Posterior vena cava (tissue), 2 donors: ENCODE measurements at places on chromosomes 4 and X.

DNA sequence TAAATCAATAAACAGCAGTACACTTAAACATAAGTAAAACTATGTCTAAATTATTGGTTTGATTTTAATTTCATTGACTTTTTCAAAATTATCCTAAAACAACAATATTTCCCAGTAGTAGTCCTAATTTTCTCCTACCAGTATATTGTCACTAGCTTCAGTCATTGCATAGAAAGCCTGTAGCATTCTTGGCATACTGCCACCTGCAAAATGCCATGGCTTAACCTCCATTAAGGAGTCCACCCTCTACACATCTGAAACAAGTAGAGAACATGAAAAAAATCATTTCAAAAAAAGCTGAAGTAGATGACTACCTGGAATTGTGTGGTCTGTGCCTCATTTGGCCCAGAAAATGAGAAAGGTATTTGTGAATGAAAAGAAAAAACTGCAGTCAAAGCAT lies 348.5 kb downstream of the INPP4B start:
- no peak for DNase-seq

- DNase-seq: no peak
Observed at GRCh38 chr4:94957030-94957429, 199.3 kb downstream of the BMPR1B start.

DNA sequence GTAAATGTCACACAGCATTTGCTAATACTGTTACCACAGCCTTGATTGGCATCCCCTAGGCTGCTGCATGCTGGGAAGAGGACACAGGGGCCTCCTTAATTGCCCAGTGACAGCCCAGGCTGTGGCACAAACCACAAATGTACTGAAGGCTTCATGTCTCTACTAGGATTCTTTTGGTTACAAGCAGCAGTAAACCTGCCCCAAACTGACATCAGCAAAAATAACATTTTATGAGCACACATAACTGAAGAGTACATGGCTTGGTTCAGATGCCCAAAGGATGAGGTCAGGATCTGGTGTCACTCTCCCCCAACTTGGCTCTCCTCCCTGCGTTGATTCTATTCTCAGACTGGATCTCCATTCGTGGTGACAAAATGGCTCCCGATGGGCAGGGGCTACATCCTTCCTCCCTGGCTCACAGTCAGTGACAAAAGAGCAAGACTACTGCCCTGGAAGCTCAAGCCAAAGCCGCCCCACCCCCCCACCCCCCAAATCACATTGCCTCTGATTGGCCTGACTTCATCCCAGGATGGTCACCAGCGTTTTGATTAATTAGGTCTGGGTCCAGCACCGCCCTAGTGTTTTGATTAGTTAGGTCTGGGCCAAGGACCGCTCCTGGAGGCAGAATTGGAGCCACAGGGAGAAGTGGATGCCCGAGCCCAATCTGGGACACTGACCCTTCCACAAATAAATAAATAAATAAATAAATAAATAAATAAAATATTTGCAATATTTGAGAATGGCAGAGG lies 180.5 kb upstream of the RBPJ start:
- no peak for DNase-seq

GRCh38 chr4:8739317-8739716 lies 132.3 kb downstream of the HMX1 start:
- peak; percentile 53 for DNase-seq

DNA sequence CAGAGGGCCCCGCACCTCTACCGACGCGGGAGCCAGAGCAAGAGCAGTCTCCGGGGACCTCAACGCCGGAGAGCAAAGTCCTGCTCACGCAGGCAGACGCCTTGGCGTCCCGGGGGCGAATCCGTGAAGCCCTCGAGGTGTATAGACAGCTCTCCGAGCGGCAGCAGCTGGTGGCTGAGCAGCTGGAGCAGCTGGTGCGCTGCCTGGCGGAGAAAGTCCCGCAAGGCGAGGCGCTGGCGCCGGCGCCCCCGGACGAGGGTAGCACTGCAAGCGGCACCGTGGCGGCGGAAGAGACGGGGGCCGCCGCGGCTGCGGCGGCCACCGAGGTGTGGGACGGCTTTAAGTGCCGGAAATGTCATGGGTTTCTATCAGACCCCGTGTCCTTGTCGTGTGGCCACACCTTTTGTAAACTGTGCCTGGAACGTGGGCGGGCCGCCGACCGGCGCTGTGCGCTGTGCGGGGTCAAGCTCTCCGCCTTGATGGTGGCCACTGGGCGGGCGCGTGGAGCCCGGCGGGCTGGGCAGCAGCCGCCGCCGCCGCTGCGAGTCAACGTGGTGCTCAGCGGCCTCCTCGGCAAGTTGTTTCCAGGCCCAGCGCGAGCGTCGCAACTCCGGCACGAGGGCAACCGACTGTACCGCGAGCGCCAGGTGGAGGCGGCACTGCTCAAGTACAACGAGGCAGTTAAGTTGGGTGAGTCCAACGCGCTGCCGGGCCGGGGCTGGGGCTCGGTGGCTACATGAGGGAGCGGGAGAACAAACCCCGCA lies 672 bp downstream of the LONRF3 start:
- DNase-seq: peak; percentile 85

- no peak for DNase-seq
Observed at GRCh38 chrX:124401696-124402095, 55.3 kb downstream of the SH2D1A start.

GRCh38 chrX:30577362-30577991 lies at the start of gene TASL:
TASL (minus strand) TSS chrX:30577766; CDS start chrX:30560355, 17,411 bp downstream.
- DNase-seq: no peak
